Hepatocyte (in vitro differentiated cells): ENCODE measurements at places on chromosomes 7 and 10. TPM values are rescaled to one million over a fixed set of nuclear protein-coding genes. Genes with fewer than 3 reads are reported as not detected.

AZGP1 gene
- total RNA-seq: 46.1 and 52.6 TPM in 2 replicates

DNA sequence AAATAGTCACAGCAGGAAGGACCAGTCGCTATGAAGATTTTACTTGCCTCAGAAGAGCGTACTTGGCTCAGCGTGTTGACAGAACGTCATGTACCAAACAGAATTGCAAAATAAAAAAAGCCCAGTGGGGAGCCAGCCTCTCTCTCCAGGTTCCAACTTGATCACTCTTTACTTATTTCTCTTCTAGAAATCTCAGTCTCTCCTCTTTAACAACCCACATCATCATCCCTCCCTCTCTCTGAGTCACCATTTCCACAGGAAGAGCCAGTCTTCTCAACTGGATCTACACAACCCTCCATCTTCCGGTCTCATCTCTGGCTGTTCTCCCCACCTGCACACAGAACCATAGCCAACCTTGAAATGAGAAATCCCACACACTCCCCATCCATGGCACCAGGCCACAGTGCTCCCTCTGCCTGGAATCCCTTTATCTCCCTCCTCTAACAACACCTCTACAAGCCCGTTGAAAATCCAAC, 718.3 kb downstream of the GRID1 start:
- peak; percentile 33 for DNase-seq

DNA sequence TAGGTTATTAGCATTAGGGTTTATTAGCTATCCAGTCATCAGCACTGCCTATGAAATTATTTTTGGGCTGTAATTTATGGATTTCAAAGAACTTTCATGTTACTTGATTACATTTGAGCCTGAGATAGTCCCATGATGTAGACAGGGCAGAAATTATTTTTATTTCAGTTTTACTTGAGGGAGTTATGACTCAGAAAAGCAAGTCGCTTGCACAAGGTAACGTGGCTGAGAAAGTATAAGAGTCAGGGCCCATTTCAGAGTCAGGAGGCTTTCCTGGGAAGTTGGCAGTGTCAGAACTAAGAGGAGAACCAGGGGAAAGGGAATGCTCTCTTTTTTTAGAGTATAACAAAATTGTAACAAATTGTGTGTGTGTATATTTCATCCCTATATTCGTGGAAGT, 16.5 kb downstream of the GATA3 start:
- no peak for DNase-seq

- no peak for DNase-seq
These were observed 155.4 kb downstream of the DYNC1I1 start for GRCh38 chr7:95927756-95928155.

CNNM1 gene
- 3.8 and 4.8 TPM in 2 replicates for total RNA-seq

GRCh38 chr7:141585592-141586510, 34.6 kb downstream of the AGK start:
- DNase-seq: no peak

GRCh38 chr10:18008986-18009385, 57.3 kb downstream of the SLC39A12 start:
- DNase-seq: no peak

GRCh38 chr7:130733931-130734814, at the start of gene KLF14:
TSS of gene KLF14 (minus strand) at chr7:130734207. CDS start at chr7:130734033, 174 bp downstream.
- peak; percentile 35 for DNase-seq

AOAH gene
- 2.4 and 5.4 TPM in 2 replicates for total RNA-seq

DNA sequence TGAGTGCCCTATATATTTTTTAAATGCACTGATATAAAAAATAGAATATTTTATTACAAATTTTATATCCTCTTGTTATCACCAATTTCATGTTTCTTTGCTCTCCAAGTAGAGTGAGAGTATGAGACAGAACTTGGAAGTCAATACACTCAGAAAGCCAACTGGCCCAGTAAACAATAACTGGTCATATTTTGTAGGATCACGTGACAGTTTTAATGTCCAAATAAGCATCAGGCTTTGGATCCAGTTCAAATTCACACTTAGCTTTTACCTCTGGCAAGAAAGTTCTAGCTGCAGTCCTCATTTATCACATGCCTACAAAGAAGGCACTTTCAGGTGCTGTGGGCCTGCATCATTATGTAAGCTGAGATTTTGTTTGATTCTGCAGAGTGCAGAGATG, 21.6 kb upstream of the TPK1 start:
- DNase-seq: no peak

- no peak for DNase-seq
These were observed 24.5 kb downstream of the TMEM120A start for GRCh38 chr7:75969704-75970498.

DNA sequence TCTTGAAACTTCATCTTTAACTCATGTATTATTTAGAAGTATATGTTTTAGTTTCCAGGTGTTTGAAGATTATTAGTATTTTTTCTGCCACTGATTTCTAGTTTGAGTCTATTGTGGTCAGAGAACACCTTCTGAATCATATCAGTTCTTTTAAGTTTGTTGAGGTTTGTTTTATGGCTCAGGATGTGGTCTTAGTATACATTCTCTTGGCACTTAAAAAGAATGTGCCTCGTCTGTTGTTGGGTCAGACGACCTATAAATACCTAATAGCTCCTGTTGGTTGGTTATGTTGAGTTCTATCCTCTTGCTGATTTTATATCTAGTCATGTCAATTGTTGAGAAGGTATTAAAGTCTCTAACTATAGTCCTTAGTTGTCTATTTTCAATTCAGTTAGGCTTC, 15.9 kb downstream of the TDRD1 start:
- no peak for DNase-seq

PTPN20 gene
- total RNA-seq: 0.32 and 0.60 TPM in 2 replicates

DNA sequence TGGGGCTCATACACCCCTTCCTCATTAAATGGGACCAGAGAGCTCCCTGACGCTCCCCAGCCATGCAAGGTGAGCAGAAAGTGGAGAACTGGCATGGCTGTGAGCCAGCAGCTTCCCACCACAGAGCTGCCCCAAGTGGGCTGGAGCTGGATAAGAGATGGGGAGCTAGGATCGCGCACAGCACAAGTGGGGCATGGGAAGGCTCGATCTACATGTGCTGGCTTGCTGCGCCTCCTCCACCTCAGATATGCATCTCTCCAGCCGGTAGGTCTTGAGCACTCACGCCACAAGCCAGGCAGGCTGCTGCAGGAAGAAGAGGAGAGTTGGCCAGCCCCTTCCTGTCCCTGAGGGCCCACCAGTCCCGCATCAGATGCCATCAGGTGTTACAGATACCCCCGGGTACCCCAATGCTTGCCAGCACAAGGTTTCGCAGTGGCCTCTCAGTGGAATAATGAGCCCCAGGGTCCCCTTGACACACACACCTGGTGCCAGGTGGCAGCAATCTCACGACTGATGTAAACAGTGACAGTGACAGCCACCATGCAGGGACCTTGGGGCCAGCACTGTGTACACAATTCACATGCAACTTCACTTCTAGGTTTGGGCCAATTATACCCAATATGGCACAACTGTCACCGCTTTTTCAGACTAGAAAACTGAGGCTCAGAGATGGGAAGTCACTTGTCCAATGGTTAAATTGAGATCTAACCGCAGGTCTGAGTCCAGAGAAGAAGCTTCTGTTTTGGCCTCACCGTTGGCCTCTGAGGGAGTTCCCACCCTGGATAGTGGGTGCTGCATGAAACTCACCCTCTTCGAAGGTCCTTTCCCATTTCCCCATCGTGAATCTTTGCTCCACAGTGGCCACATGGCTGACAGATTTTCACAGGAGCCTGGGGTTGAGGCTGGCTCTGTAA, 79.3 kb downstream of the OAT start:
- DNase-seq: no peak

GRCh38 chr7:151181011-151181431, 6.0 kb downstream of the ASB10 start:
- DNase-seq: no peak

DNA sequence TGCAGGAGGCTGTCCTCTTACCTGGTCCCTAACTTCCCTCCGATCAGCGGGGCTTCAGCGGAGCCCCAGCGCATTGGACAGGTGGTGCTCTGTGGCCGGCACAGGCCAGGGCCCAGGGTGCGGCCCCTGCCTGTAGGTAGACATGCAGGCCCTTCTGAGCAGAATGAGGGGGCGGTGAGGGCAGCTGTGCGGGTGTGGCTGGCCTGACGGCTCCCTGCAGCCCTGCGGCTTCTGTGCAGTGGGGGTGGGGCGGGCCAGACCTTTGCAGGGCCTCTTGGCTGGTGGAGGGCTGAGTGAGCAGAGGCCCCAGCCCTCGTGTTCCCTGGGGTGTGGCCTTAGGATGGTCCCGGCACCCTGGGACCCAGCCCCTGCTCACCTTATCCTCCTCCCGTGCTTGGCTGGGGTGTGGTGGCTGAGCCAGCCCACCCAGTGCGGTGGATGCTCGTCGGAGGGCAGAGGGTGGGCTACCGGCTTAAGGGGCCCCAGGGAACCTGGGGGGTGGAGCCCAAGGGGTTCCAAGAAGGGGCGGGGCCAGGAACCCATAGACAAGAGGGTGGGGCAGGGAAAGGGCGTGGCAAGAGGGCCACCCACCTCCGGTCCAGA, 175.2 kb upstream of the TNRC18 start:
- DNase-seq: peak; percentile 85
